ENCODE measurements at places on chromosomes 5 and 9.
A peak's percentile ranks its signal among the peaks of the same experiment; 100 is the strongest.

DNA sequence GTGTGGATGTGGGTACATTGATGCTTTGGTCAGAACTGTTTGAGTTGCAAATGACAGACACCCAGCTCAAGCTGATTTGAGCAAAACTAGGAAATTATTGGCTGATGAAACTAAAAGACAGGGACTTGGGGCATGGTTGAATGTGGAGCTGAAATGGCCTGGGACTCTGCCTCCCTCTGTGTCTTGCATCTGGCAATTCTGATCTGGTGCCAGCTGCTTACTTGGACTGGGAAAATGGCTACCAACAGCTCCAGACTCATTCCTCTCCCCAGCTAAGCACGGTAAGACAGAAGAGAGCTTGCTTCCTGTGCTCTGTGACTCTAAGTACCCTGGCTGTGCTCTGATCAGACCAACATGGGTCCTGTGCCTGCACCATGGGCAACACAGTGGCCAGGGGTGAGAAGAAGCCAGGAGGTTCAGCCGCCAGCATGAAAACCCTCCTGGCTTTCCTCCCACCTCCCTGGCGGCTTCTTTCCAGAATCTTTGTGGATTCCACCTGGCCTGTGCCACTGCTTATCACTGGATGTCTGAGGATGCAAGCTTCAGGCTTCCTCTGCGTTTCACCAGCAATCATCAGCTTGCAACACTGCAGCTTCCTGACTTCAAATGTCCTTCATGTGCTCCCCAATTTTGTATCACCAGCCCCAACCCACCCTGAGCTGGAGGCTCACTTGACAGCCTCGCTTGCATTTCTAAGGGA is 44.1 kb downstream of the C5orf15 start:
- DNase-seq: no peak

DNA sequence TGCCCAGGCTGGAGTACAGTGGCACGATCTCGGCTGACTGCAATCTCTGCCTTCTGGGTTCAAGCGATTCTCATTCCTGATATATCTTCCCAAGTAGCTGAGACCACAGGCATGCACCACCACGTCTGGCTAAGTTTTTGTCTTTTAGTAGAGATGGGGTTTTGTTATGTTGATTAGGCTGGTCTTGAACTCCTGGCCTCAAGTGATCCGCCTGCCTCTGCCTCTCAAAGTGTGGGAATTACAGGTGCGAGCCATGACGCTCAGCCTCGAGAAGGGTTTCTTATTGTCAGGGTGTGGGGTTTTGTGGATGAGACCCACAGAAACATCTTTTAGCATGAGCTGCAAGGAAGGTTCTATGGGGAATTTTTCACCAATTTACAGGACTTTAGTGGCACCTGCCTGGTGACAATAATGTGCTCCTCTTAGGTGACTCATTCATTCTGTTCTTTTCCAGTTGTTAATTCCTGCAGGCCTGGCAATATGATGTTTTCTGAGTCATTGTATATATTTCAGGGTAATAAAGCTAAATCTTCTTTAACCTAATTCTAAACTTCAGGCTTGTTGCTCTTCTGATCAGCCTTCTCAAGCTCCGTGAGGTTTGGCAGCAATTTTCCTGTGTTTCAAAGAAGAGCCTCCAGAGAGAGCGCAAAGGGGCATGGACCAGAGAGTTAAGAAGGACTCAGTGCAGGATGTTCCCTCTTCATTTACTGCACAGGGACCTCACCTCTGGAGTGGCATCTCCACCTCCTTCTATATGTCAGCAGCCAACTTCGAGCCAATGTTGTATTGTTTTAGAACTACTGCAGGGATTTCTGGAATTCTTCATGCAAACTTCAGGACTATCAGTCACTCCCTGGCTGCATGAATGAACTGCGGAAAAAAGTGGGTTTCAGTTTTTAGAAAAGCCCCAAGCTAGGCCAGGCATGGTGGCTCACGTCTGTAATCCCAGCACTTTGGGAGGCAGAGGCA is 77.8 kb upstream of the ZNF618 start:
- no peak for DNase-seq

GRCh38 chr5:52694648-52695047 is 93.1 kb upstream of the ITGA1 start:
- DNase-seq: no peak

- DNase-seq: no peak
Measured at GRCh38 chr5:92852219-92852618, 728.8 kb downstream of the NR2F1-AS1 start.

- no peak for DNase-seq
Measured at GRCh38 chr9:69633716-69634115, 38.5 kb downstream of the APBA1 start.

DNA sequence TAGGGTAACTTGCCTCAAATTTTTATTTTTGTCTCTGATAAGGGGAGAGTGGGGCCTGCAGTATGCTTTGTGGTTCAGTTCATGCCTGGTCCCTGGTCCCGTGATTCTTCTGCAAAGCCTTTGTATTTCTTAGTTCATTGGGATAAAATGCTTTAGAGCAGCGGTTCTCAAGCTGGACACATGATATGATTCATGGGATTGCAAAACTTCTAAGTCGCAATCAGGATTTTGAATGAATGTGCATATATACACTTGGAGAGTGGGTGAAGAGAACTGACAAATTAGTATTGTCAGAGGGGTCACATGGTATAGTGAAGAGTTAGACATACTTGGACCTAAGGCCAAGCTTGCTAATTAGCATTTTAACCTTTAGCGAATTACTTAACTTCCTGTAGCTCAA is 265.4 kb upstream of the KLF9 start:
- DNase-seq: no peak

GRCh38 chr5:4018007-4018406 is 422.4 kb downstream of the IRX1 start:
- DNase-seq: no peak

GRCh38 chr9:79325501-79325900 is 246.3 kb upstream of the TLE4 start:
- no peak for DNase-seq

- DNase-seq: no peak
Measured at GRCh38 chr5:147727200-147727599, 55.3 kb downstream of the JAKMIP2 start.

DNA sequence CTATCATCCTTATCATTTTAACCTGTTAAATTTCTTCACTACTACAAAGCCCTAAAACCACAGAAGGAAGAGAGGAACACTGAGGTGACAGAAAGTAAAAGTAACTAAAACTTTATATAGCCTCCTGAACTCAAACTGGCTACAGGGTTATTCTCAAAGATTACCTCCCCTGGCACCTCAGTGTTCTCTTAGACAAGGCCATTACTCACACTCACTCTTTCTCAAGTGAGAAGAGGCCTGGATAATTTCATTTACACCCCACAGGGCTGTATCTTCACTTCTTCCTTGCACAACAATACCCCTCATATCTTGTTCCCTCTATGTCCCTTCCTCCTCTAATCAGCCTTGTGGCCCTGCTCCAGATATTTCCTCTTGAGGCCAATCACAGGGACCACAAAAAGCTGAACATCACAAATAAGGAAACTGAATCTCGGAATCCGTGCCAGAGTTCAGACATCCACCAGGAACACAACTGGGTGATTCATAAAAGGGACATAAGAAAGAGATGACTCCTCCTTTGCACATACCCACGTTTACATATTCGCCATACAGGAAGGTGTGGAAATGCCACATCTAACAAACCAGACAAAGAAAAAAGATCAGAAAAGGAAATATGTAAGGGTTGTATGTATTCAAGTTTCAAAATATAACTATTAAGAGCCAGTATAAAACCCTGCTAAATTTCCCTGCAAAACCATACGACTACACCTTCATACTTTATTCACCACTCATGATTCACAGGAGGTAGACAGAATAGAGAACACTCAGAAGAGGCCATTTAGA is 1.7 kb upstream of the KLHL3 start:
- DNase-seq: no peak

DNA sequence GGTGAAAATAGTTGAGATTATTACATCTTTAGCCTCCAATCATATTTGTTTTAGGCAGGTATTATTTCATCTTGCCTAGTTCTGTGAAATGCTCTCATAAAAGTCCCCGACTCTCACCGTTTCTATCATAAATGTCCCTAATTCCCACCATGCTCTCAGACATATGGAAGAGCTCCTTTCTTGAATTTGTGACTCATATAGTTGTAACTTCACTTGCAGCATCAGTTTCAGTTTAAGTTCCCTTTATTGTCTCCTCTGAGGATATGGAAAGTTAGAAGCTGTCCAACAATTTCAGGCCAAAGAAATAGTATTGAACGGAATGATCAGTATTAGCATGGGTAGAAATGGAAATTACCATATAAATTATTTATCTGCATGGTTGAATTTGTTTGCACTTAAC is 187.5 kb upstream of the NR4A3 start:
- DNase-seq: no peak

GRCh38 chr5:134555890-134556311 is 30.4 kb downstream of the JADE2 start:
- no peak for DNase-seq

DNA sequence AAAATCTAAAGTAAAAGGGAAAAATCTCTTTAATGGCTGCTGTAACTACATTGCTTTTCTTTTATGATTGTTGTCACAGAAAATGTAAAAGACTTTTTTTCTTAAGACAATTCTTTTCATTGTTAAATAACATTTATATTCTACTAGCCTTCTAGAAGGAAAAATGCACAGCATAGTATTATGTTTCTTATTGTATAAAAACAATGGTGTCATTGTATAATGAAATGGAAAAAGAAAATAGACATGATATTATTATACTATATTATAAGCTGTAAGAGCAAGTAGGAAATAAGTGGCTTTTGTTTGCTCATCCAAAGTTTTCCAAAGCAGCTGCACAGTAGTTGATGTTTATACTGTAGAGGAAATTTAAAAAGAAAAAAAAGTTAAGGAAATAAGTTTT is 1021.7 kb downstream of the EFNA5 start:
- no peak for DNase-seq

DNA sequence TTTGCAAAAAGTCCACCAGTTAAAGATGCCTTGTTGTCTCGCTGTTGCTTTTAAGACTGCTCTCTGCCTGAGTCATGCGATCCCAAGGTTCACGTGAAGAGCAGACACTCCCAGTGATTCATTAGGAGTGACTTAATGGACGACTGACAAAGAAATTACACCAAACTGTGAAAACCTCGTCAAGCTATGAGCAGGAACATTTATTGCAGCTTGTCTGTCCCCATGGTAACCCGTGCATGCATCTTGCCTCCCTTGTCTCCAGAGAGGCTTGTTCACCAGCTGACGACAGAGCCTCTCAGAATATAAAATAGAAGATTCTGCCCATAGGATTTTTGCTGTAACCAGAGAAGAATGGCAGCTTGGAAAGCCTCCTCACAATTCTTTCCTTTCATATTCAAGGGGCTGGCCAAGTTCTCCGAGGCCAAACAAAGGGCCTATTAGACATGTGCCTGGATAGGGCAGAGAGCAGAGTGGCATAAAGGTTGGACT is 352.7 kb downstream of the SPOCK1 start:
- peak; percentile 70 for DNase-seq

- DNase-seq: no peak
Measured at GRCh38 chr5:35284364-35284763, 54.1 kb upstream of the PRLR start.

DNA sequence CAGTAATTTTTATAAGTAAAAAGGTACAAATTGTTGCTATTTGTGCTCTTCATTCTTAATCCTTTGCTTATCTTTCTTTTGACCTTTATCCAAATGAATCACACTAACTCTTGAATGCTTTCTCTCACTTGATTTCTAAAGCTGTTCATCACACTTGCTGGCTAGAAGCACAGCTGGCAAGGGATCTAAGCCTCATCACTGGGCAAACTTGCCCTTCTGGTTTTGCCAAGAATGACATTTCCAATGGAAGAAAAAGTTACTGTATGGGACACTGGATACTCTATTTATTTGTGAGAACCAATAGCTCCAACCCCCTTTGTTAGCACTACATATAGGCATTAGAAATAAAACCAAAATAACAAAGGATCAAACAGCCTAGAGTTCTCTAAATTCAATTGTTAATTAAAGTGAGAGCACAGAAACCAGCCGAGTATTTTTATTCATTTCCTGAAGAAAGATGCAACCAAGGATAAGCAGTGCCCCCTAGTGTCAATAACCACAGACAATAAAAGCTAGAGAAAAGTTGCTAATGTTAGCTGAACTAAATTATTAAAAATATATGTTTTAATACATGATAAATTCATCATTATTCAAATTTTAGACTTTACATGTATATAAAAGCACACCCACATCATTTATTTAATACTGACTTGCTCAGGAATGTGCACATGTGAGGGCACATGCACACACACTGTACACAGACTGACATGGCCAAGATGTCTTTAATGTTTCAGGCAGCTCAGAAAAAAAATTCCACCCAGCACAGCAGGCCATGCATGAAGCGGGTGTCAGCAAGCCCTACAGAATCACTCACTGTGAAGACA is 59.8 kb upstream of the POU5F2 start:
- no peak for DNase-seq

- DNase-seq: no peak
Measured at GRCh38 chr9:136471802-136472487, 10.9 kb downstream of the SEC16A start.

DNA sequence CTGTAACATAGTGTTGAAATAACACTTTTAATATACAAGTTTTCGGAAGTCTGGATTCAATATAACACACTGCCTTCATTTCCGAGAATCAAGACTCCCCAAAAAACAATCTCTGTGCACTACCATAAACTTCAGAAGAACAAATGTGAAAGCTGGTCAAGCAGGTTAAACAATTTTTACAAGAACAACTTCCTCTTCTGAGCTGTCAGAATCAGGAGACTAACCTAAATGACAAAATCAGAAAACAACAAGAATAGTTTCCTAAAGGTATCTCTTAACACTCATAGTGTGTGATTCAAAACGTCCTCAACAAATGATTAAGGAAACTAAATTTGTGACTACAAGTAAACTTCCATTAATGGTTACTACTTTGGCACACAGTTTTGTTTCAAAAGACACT is 11.6 kb downstream of the C9orf72 start:
- no peak for DNase-seq

DNA sequence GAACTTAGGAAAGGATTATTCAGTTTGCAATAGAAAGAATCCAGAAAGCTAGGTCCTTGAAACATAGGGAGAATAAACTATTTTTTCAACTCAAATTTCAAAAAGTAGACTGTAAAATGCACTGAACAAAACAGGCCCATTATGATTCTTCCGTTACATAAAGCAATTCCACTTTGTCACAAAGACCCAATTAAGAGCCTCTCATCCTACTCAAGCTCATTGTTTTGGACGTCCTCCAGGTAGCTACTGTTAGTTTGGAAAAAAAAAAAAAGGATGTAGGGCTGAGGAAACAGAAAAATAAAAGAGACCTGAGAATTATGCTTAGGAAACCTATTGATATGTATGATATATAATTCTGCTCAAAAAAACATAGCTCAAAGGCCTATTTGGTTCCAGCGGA is 74.0 kb downstream of the DIRAS2 start:
- DNase-seq: no peak

DNA sequence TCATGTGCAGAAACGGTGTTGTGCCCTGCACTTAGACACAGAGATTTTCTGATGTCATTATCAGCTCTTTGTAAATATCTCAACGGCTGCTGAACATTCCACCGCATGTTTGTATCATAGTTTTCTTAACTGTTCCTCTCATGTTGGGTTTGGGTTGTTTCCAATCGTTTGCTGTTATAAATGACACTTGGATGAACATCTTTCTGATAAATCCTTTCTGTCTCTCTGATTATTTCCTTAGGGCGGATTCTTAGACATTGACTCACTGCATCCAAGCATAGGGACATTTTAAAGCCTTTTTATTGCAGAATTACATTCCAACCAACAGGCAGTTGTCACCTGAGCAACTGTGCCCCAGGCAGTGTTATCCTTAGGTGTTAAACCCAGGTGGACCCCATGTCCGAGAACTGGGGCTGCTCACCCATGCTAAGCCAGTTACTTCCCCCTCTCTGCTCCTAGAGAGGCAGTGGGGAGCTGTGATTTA is 28.5 kb downstream of the COL5A1 start:
- peak; percentile 48 for DNase-seq
